ENCODE measurements at places on chromosomes 11 and 22.

GRCh38 chr22:27930331-27931060 lies 11.4 kb upstream of the PITPNB start:
- DNase-seq, result no peak

DNA sequence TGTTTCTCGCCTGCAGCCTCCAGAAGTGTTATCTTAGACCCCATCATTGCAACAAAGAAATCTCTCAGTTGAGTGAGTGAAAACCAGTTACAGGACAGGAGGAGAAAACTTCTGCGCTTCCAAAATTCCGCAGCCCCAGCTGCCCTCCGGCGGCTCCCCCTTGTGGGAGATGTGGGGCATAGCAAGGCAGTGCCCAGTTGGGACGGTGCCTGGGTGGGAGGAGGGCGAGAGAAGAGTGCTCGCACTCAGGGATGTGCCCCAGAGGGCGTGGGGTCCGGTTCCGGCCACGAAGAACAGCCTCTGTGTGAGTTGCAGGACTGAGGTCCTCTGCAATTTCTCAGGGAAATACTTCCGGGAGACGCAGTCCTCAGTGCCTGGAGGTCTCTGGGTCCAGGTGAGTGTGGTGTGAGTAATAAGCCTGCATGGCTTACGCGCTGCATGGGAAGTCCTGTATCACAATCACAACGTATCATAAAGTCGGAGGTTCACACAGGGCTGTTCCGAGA lies 87.0 kb upstream of the BLID start:
- DNase-seq, result peak; percentile 22

DNA sequence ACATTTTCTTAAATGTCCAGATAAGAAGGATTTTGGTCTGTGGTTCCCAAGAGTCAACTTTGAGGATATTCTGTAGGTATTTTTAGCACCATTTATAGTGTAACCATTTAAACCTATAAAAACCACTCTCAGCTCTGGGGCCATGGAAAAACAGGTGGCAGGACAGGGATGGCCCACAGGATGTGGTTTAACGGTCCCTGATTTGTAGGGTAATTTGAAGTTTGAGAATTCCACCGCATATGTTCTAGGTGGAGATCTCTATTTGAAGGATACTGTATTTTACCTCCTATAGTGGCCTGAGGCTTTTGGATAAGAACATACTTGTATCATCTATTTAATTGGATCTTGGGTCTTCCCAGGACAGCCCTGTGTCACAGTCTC lies 62.4 kb upstream of the IGLL5 start:
- DNase-seq, result no peak

DNA sequence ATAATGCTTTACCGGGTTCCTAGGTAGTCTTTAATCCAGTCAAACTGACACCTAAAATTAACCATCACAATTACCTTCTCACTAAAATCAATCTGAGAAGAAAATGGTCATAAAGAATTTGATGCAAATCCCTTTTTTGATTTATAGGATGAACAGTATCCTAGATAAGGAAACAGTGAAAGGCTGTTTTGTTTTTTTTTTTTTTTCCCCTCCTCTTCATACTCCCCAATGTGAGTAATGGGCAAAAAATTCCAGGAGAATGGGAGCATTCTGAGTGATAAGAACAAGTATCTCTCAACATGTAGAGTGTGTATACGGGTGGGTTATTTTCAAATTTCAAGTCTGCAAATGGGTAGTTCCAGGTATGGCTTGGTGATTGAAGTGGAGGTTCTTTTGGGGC lies 28.4 kb downstream of the GRAMD1B start:
- DNase-seq, result no peak

DNA sequence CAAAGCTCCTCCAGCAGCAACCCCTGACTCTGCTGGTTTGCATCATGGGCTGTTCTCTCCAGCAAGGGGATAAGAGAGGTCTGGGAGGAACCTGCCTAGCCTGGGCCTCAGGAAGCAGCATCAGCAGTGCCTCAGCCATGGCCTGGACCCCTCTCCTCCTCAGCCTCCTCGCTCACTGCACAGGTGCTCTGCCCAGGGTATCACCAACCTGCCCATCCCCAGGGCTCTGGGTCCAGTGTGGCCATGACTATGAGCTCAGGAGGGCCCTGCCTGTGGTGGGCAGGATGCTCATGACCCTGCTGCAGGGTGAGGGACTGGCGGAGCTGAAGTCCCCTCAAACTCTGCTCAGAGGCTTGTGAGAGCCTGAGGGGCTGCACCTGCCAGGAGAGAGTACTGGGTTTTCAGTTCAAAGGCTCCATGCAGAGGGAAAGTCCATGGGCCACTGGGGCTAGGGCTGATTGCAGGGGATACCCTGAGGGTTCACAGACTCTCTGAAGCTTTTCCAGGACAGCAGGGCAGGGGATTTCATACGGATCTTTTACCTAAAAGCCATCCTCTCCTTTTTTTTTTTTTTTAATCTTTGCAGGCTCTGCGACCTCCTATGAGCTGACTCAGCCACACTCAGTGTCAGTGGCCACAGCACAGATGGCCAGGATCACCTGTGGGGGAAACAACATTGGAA lies 115.8 kb upstream of the IGLL5 start:
- DNase-seq, result no peak

GRCh38 chr11:97202613-97203292 lies 812.9 kb downstream of the JRKL start:
- DNase-seq, result no peak

DNA sequence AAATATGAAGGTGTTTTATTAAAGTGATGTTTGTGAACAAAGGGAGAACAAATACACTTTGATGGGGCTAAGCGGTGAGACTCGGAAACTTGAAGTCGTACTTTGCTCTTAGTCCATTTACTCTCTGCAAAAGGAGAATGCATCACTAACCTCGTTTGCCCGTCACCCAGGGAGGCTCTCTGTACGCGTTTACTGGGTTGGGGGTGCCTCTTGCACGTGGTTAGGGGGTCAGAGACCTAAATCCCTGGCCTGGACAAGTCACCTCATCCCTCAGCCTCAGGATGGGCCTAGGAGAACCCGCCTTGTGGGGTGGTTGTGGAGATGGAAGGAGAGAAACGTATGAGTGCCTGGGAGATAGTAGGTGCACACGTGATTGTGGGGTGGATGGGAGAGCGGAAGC lies 803 bp upstream of the IFT27 start:
- no peak for DNase-seq

- DNase-seq, result no peak
These were observed 22.8 kb downstream of the LARGE1 start for GRCh38 chr22:33897448-33897835.

- DNase-seq, result peak; percentile 75
These were observed at the start of gene KCTD17 for GRCh38 chr22:37051391-37052385. TSS of gene KCTD17 (plus strand) at chr22:37051742. CDS start at chr22:37051761, 19 bp downstream.

DNA sequence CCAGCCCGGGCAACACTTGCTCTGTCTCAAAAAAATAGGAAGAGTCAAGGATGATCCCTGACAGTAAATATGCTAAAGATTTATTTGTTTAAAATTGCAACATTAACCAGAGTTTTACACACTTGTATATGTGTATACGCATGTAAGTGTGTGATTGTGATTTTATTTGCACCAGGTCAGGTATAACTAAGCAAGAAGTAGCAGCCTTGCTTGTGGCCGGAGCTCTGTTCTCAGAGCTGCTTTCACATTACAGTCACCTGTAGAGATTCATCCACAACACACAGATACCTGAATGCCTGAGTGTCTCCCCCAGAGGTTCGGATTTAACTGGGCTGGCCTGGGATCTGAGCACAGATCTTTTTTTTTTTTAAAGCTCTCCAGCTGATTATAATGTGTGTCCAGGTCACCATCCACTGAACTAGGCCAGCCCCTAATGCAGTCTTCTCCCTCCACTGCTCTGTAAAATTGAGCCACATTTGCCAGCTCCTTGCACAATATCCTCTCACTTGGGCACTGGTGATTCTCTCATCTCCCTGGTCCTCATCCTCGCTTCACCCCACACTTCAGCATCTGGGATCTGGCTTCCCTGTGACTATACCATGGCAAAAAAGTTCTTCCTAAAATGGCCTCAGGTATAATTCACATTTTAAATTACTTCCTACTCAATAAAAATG lies 48.3 kb downstream of the LIF start:
- DNase-seq, result no peak

- DNase-seq, result peak; percentile 16
These were observed 499 bp downstream of the ATL3 start for GRCh38 chr11:63670433-63671321.

DNA sequence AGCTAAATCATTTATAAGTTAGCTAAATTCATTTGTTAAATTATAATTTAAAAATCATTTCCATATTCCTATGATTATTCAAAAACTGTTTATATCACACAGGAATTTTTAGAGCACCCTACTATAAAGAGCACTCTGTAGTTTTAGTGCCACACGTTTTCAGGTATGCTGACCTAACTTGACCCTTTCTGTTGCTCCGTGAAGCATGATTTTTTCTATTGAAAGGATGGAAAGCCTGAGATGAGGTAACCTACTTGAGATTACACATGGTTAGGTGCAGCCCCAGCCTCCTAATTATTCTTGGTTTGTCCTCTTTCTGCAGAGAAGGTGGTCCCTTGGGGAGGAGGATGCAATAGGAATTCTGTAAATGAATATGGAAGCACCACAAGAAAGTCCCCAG lies 72.6 kb downstream of the PPFIBP2 start:
- no peak for DNase-seq

- no peak for DNase-seq
These were observed 195.2 kb downstream of the TRIM29 start for GRCh38 chr11:119942583-119943297.

DNA sequence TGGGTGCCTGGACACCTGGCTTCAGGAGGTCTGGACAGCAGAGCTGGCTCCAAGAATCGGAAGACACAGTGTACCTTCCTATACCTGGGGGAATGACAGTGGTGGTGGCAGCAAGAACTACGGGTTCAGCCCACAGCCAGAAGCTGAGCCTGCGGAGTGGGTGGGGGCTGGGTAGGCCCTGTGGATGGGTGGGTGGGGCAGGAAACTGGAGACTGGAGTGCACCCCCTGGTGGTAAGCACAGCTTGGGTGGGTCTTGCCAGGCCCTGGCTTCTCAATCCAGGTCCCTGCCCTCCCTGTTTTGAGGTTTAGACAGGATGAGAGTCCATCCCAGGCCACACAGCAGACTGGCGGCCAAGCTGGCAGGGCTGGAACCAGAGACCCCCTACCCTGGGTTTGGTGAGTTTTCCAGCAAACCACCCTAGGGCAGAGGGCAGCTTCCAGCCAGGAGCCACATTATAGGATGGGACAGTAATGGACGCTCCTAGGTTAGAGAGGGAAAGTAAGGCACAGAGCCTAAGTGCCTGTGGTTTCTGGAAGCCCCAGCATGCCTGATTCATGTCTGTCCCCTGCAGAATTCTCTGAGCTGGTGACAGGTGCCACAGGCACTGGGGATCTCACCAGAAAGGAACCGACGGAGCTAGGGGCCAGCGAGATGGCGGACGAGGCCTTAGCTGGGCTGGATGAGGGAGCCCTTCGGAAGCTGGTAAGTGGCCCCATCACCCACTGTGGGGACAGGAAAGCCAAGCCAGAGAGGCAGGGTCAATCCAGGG lies 1.7 kb downstream of the SMTN start:
- DNase-seq, result peak; percentile 70

DNA sequence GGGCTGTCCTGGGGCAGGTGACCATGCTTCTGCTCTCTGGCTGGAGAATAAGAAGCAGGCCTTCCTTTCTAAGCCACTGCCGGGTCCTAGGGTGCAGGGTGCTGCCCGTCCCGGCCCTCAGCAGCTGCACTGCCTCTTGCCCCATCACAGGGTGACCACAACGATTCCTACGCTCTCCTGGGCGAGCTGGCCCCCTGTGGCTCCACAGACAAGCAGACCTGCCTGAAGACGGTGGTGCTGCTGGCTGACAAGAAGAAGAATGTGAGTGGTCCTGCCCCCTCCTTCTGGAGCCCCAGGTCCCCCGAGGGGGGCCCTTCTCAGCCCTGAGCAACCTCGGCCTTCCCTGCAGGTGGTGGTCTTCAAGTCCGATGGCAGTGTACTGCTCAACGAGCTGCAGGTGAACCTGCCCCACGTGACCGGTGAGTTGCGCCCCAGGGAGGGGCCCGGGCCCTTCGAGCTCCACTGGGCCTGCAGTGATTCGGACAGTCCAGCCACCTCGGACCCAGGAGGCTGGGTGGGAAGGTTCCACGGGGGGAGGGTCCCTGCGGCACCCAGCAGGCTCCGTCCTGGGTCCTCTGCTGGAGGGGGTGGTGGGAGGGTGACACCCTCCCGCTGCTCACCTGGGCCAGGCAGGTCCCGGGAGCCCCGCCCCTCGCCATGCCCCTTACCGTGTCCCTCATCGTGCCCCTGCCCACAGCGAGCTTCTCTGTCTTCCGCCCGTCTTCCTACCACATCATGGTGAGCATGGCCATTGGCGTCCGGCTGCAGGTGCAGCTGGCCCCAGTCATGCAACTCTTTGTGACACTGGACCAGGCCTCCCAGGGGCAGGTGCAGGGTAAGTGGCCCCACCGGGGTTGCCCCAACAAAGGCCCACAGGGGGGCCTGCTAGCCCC lies 8.3 kb downstream of the MUC2 start:
- DNase-seq, result no peak

DNA sequence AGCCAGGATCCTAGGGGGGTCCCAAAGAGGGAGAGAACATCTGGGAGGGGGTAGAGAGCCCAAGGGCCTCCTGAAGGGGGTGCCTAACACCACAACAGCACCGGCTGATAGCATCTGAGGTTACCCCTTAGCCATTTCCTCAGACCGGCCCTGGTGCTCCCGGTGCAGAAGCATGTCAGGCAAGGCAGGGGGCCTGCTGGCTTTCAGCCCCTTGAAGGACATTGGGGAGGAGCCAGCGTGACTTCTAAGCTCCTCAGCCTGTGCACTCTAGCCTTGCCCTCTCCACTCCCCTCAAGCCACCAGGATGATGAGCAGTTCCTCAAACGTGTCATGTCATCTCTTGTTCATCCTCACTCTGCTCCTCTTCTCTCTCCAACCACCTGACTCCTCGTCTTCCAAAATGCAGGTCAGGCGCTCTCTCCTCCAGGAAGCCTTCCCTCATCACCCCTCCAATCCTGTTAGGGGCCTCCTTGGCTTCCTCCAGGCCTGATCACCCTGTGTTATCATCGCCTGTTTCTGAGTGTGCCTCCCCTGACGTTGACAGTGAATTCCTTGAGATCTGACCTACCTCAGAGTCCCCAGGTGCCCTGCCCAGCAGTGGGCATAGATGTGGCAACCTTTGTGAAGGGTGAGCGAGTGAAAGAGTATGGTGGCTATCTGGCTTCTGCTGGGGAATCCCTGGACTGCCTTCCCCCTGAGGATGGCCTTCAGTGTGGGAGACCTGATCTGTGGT lies 6.1 kb downstream of the P2RY2 start:
- DNase-seq, result no peak

- no peak for DNase-seq
These were observed 28.9 kb downstream of the PLEKHA7 start for GRCh38 chr11:16985297-16985696.

DNA sequence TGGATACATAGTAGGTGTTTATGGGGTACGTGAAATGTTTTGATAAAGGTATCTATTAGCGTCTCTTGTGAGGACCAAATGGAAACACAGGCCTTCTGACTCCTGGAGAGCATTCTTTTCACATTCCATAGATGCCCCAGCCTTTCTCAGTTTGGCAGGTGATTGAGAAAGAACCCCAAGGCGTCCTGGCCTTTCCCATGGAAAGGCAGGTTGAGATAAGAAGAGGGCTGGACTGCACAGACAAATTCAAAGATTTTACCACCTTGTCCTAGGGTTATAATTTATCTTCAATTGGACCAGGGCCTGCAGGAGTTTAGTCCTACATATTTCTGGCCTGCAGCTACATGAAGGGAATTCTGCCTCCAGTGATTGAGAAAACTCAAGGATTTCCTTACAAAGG lies 661 bp upstream of the OLFML1 start:
- DNase-seq, result no peak

- no peak for DNase-seq
These were observed 1.4 kb downstream of the RASSF7 start for GRCh38 chr11:562046-562645.

- DNase-seq, result no peak
These were observed 13.0 kb upstream of the FCHSD2 start for GRCh38 chr11:73155102-73155501.

All from stimulated activated CD4-positive, alpha-beta T cell treated with anti-CD3 and anti-CD28 coated beads, Interleukin-4, amount 100 ng/mL, for 4 hours (primary cell).